8988T (cell line): ENCODE measurements at places on chromosomes 7 and 10.

- no peak for DNase-seq
Observed at GRCh38 chr7:44531421-44532380, 9.4 kb downstream of the NPC1L1 start.

DNA sequence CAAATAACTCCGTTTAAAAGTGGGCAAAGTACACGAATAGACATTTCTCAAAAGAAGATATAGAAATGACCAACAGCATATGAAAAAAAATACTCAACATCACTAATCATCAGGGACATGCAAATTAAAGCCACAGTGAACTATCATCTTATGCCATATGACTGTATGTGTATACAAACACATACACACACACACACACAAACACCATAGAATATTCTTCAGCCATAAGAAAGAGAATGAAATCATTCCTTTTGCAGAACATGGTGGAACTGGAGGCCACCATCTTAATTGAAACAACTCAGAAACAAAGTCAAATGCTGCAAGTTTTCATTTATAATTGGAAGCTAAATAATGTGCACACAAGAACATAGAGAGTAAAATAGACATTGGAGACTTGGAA lies 1019.4 kb downstream of the KCNMA1 start:
- no peak for DNase-seq

GRCh38 chr7:130008941-130009847 lies 42.0 kb downstream of the ZC3HC1 start:
- no peak for DNase-seq

DNA sequence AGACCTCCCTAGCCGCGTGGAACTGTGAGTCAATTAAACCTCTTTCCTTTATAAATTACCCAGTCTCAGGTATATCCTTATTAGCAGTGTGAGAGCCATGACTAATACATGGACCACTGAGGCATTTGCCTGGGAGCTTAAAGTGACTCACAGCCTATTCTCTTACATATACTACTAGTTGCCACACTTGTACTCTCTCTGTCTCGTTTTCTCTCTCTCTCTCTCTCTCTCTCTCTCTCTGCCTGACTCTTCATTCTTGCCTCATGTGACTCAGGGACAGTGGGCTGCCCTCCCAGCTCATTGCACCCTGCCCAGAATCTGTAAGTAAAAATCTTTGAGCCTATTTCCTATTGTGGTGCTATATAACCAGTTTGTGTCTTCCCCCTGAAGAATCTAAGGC lies 238.5 kb upstream of the MAGI2 start:
- no peak for DNase-seq

DNA sequence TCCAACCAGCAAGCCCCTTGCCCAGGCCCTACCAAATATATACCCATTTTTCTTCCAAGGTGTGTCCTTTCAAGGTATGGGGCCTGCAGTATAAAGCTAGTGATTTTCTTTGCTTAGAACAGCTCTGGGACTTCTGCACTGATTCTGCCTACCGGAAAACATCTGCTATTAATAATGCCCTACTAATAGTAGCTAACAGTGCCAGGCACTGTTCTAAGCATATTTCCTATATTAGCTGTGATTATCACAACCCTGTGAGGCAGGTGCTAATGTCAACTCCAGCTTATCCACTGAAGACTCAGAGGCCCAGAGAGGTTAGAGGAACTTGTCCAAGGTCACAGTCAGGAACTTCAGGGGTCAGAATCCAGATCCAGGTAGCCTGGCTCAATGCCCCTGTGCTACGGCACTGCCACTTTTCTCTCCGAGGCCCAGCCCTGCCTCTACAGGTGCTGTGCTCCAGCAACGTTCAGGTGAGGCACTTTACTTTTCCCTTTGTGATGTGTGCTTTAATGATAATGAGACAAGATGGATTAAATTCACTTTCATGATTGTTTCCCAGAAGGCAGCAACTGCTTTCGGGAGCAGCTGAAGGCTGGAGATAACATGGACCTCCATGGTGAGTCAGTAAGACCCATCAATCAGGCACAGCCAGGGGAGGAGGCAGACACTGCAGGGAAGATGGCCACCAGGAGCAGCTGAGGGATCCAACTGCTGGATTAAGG lies 26.7 kb downstream of the TAS2R41 start:
- DNase-seq = no peak

DNA sequence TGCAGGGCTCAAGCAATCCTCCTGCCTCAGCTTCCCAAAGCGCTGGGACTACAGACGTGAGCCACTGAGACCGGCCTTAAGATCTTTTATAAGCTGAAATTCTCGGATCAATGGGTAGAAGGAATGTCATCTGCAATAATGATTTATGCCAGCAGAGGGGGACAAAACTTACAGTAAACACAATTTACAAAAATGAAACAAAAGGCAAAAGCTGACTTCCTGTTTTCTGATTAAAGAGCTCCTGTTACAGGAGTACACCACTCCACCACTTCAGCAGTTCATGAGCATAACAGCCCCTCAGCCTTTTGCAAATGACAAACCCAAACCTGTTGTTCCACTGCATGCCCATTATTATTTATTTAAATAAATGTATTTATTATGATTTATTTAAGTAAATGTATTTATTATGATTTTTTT lies 88.5 kb upstream of the ATP6V0A4 start:
- no peak for DNase-seq

DNA sequence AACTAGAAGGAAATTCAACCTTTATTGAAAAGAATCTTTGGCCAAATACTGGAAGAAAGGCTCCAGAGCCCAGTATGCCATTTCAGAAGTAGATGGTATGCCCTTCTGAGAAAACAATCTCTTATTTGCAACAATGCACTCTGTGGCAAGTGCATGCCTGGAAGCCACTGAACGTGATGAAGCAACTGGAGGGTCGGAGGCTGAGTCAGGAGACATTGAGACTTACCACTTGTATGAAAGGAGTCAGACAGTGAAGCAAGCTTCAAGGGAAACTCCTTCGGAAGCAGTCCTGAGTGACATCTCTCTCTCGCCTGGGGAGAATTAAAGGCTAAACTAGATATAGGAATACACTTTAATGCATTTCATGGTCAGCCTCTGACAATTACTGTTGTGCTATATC lies 353.7 kb downstream of the NRG3 start:
- DNase-seq = no peak

DNA sequence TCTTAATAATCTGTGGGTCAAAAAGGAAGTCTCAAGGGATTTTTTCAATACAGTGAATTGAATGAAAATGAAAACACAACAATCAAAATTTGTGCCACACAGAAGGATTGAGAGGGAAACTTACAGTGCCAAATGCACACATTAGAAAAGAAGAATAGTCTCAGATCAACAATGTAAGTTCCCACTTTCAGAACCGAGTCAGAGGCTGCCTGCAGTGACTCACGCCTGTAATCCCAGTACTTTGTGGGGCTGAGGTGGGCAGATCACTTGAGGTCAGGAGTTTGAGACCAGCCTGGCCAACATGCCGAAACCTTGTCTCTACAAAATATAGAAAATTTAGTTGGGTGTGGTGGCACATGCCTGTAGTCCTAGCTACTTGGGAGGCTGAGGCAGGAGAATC lies 12.5 kb upstream of the KEL start:
- no peak for DNase-seq

DNA sequence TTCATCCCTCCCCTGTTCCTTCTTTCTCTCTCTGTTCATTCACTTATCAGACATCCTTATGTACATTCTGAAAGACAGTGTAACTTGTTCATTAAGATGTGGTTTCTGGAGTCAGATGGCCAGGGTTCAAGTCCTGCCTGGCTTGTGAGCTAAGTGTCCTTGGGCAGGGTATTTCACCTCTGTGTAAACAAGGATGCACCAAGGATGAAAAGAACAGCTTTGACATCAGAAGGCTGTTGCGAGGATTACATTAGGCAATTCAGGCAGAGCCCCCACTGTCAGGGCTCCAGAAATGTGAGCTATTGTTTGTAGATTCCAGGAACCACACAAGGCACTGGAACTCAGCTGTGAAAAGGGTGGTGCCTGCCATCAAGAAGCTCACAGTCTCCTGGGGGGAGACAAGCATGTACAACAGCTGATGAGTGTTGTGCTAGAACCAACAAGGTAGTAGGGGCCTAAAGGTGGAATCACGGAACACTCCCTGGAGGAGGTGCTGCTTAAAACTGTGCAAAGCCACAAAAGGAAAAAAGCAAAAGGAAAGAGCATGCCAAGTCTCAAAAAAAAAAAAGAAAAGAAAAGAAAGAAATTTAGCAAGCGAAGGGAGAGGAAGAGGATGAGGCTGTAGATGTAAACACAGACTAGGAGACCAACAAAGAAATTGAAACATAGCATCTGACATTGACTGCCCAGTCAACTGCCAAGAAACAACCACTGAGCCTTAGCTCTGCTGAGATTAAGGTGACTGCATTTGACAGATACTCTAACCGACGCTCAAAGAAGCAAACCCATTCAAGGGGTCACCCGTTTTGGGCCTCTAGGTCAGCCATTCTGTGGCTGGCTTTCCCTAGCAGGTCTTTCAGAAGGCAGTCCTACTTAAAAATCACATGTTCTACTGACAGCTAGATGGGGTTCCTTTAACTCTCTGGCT lies 12.5 kb downstream of the PDLIM1 start:
- no peak for DNase-seq

DNA sequence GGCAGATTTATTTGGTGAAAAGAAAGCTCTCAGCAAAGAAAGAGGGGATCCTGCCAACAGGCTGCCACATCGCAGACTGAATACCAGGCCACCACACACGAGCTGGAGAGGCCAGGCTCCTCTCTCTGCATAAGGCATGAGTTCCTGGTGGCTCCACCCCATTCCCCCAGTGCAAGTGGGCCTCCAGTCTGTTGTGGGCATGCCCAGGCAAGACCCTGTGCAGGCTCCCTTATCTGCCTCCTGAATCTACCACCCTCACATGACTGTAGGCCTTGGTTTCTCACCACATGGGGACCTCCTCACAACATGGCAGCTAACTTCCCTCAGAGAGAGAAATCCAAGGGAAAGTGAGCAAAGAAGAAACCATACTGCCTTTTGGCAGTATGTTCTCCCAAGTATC lies 26.7 kb upstream of the CUL1 start:
- no peak for DNase-seq

DNA sequence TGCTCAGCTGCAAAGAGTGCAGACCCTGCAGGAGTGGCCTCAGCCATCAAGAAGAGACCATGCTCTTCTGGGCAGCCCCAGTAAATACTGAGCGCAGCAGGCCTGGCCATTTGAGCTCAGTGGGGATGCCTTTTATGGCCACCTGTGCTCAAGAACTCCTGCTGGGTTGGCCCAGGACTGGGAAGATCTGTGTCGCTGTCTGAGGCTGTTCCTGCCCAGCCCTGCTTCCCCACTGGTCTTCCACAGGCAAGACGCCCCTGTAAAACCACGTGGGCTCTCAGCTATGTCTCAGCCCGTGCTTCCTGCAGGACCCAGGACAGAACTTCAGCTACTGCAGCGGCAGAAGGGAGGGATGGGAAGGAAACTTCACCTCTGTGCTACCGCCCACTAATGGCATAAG lies 10.5 kb upstream of the PPIF start:
- DNase-seq = no peak

DNA sequence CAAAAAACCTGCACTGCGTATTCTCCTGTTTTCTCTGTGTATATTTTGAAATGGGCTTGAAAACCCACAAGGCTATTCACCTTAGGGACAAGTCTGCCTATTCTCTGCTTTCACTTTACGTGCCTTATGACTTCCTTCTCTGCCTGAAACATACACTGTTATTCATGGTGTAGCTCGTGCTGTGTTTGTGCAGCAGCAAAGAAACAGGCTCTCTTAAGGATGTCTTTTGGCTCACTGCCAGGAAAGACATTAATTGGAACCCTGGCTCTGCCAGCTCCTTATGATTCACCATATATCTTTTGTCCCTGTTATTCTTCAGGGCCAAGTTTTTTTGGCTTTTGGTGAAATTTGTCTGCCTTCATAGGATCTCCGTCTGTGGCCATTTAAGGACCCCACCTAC lies 92.4 kb downstream of the TMEM106B start:
- DNase-seq = no peak

DNA sequence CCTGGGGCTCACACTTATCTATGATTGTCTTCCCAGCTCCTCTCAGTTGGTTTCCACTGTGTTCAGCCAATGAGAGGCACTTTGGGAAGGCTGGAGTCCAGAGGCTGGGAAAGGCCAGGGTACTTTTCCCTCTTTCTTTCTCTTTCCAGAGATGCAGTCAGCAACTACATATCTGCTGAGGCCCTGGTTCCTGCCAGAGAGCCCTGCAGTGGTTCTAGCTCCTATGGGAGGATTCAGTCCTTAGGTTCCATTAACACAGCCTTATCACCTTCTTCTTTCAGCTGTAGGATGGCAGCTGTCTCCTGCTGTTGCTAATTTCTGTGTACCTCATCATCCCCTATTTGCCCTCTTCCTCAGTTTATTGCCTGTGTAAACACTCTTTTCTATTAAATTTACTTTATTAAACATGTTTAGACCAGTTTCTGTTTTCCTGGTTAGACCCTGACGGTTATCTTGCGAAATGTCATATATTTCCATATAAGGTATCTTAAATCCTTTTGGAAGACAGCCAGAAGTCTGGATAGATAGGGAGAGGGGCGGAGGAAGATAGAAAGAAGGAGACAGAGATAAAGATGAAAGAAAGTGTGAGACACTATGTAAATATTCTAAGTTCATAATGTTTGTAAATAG lies 100.3 kb downstream of the HGF start:
- no peak for DNase-seq

- DNase-seq = no peak
Observed at GRCh38 chr7:37352251-37352880, 96.3 kb downstream of the ELMO1 start.

DNA sequence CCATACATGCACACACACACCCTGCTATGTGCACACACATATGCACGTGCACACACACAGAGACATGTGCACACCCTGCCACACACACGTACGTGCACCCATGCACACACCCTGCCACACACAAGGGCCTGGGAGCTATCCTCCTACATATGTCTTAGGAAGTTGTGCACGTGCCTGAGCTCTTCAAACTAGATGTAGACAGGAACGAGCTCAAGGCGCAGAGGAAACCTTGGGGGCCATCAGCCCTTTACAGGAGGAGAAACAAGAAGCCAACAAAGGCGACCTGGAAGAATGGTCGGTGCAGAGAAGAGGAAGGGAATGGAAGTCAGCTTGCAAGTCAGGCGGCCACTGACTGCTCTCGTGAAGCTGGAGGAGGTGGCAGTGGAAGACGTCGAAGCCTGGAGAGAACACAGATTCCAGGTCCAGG lies 58.7 kb downstream of the AOC1 start:
- DNase-seq = no peak

DNA sequence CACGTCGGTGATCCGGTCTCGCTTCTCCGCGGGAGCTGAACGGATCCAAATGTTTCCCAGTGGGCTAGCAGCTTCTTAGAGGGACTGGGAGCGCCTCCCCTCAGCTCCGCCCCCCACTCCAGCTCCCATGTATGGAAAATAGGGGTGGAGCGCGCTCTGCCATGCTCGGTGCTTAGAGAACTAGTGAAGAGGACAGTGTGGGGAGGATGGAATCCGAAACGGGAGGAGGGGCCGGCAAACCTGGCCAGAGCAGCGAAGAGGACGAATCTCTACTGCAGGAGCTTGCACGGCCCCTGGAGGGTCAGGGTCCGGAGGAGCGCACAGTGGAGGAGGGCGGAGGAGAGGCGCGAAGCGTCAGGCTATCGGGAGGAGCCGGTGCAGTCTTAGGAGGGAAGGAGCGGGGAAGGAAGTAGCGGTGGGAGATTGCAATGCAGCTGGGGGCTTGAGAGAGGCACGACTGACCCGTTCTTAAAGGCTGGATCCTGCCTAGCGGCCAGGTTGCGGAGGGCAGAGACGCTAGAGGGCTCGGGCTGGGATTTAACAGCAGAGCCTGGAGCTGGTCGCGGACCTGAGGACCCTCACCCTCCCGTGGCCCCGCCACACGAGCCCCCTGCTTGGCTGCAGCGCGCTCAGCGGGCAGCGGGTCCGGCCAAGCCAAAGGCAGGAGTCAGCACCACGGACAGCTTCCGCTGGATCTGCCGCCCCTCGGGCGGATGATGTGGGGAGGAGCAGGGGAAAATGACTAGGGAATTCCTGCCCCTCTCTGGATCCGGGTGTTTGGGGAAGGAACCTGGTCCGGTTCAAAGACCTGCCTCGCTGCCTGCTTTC lies at the start of gene PRLHR:
TSS of gene PRLHR (minus strand) at position 51 of the 828 bp plus-strand sequence. CDS start 404 bp downstream, outside the sequence.
- DNase-seq = no peak
